T-helper 1 cell (primary cell): ENCODE measurements at places on chromosomes 2 and 18.

DNA sequence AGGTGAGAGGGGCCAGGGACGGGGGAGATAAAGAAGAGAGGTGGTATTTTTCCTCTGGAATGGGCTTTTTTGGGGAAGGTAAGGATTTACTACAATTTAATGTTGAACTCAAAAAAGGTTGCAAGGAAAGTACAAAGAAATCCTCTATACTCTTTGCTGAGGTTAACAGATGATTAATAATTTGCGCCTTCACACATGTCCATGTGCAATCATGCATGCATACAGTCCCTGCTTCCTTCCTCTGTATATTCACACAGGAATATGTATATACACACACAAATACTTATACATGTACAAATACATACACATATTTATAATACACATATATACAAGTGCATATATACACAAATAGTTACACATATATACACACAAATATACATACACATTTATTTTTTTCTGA lies 193.4 kb downstream of the NBAS start:
- DNase-seq = no peak

DNA sequence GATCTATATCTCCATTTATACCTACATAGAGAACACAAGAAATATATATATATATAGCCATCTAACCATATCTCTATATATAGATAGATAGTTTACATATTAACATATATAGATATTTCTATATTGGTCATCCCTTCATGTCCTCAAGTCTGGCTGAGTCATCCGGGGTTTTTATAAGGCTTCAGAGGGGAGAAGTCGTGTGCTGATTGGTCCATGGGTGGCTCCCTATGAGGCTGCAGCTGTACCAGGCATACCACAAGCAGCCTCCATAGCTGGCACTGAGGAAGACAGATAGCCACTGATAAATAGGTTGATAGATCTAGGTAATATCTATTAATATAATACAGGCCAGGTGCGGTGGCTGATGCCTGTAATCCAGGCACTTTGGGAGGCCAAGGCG lies 618.3 kb upstream of the SETBP1 start:
- no peak for DNase-seq

- DNase-seq = no peak
These were observed 68.0 kb downstream of the ACAA2 start for GRCh38 chr18:49745045-49746014.

- no peak for DNase-seq
These were observed 1850.9 kb upstream of the LRRTM1 start for GRCh38 chr2:82155469-82155868.

- DNase-seq = no peak
These were observed 43.9 kb downstream of the LBH start for GRCh38 chr2:30275256-30275655.

GRCh38 chr18:12254136-12254819 lies at the start of gene CIDEA:
CIDEA (plus strand) TSS chr18:12254361; CDS start chr18:12254384, 23 bp downstream.
- DNase-seq = no peak

GRCh38 chr18:3973191-3973850 lies 481.8 kb downstream of the DLGAP1 start:
- no peak for DNase-seq

- peak; percentile 40 for DNase-seq
These were observed 51.8 kb downstream of the MTHFD2 start for GRCh38 chr2:74250189-74250631.

DNA sequence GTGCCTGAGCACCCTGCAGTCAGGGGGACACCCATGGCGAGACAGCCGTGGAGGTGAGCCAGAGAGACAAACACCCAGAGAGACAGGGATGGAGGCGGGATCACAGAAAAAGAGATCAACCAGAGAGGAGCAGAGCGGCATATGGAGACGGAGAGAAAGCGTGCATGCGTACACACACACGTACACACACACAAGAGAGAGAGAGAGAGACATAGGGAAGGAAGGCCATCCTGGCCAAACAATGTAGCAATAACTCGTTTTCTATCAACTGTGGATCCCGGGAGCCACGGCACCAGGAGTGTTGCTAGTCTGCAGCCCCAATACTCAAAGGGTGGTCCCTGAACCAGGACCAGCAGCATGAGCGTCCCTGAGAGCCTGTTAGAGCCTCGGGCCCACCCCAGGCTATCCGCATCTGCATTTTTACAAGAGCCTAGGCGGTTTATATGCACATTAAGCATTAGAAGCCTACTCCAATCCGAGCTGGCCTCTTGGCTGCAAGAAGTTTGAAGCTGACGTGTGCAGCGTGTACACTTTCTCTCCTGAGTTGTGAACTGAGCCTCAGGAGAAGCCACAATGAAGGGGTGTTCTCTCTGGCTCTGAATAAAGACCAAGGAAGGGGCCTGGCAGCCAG lies 50.1 kb upstream of the MYCN start:
- no peak for DNase-seq
